ENCODE measurements at places on chromosomes 12 and 14.

DNA sequence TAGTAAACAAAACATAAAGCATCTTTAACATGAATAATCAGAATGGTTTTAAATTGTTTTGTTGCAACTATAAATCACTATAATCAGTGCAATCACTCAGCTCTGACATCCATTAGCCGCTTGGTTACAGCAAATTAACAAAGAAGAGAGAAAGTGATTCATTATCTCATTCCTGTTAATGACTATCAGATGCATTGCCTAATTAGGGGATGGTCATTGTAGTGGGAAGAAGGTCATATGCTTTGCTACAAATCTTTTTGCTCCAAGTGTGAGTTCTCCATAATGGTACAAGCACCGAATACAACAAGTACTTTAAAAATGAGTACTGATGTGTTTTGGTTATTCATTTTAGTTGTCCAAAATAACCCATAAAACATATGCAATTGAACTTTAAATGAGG, 272.0 kb downstream of the AKAP6 start:
- DNase-seq, result no peak

DNA sequence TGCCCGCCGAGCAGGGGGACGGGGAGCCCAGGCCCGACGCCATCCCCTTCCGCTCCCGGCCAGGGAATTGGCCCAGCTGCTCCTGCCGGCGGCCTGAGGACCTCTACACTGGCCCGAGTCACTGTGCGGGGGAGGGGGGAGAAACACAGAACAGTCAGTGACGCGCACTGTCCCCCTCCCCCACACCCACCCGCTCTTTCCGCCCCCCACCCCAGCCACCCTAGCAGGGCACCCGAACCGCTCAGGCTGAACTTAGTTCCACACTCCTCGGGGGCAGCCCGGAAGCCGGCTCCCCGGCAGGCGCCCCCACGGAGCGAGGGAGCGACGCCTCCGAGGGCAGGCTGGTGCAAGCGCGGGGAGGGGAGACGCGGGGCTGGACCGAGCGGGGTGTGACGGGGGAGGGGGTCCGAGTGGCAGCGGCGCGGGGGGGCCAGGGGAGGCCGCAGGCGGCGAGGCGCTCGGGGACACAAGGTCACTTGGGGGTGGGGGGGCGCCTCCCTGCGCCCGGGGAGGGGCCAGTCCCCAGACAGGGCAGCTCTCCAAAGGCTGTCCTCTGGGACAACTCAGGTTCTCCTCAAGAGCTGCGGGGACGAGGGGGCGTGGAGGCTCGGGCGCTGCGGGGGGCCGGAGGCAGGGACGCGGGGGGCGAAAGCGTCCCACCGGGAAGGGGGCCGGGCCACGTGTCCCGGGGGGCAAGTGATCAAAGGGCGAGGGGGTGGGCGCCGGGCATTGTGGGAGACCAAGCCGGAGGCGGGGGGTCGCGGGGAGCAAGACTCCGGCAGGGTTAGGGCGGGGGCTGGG, 648 bp downstream of the CHD4 start:
- DNase-seq, result peak; percentile 15

DNA sequence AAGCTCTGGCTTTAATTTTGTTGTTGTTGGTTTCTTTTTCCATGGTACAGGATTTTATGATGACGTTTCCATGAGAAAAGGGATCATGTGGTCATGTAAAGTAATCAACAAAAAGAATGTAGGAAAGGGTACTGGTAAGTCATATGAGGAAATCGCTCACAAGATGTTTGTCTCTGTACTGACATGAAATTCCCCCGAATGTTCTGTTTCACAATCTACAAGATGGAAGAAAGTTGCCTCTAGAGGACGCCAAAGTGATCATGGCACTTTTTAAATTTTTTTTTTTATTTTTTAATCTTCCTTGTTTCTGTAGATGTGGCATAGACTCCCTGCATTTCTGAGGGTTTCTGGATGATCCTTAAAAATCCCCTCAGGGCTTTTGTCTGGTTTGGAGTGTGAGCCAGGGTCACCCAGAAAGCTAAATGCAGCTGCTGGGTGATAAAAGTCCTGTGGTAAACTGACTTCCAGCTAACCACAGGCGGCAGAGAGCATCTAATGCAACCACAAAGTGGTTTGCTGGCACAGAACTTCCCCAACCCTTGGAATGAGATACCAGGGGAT, 393.5 kb downstream of the CCDC91 start:
- no peak for DNase-seq

DNA sequence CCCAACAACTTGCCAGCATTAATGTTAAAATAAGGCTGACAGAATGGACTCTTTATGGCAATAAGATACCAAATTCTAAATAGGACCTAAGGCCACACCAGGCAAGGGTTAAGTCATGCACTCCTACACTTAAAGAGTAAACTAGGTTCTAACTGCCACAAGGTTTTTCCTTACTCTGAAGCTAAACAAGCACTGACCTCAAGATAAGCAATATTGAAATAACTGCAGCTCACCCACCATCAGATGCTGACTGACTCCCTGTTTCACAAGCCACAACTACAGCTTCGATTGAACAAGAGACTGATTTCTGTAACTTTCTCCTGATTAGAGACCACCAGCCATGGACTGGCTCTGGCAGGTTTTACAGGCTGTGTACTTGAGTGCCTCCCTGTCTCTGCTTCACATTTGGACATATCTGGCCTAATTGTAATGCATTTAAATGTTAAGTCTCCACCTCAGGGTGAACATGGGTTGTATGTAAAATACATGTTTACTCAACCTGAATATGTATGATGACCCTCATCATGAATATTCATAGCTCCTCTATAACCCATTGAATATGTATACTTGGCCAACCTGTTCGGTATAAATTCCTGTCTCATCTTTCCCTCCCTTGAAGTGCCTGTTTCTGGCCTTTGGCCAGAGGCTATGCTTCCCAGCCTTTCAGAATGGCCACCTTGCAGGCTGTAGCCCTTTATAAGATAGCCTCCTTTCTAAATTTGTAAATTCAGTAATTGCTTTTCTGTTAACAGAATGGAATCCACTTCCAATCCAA, 70.5 kb upstream of the DAAM1 start:
- DNase-seq, result no peak

DNA sequence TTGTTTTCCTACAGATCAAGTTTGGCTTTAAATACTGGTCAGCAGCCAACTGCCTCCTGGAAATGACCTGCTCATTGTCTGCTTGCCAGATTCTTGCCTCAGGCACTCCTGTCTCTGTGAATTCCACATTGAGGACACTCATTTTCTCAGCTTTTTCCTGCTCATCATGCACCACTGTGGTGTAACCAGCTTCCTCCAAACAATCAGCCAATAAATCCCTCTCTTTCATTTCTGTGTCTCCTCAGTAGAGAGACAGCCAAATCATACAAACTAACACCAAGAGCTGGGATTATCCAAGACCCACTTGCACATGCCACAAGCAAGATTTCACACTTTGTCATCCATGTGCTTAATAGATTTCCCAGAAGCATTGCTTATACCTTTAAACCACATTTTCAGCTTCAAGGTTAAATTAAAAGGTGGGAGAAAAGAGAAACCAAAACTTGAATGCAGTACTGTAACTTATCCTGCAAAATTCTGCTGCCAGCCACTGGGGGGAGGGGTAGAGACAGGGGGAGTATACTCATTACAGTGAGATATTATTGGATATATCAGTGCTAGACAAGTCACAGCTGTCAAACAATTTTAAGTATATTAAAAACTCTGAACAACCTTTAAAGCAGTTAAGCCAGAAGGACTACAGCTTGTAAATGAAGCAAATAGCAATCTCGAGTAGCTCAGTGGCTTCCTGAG, 105.0 kb downstream of the PPP2R5E start:
- no peak for DNase-seq

DNA sequence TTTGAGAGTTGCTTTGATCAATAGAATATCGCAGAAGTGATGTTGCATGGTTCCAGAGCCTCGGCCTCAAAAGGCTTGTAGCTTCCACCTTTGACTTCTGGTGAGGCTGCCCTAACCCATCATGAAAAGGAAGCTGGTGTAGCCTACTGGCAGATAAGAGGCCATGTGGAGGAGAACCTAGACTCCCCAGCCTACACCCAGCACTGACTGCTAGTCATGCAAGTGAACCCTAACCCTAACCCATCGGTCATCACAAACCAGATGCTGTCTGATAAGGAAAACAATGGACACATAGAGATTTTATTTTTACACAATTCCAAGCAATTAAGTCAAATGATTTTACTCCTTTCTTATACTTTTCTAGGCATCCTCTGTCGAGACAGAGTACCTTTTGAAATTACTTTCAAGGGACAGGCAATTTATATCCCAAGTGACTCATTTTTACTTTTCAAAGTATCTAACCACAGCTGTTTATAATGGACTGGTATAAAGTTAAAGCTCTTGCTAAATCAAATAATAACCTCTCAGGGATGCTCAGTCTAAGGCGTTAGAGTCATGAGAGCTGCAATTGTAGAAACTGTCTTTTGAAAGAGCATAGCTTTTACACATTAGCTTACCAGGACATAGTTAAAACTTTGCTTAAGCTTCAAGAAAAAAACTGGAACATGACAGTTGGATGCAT, 17.6 kb downstream of the PTPRB start:
- no peak for DNase-seq

DNA sequence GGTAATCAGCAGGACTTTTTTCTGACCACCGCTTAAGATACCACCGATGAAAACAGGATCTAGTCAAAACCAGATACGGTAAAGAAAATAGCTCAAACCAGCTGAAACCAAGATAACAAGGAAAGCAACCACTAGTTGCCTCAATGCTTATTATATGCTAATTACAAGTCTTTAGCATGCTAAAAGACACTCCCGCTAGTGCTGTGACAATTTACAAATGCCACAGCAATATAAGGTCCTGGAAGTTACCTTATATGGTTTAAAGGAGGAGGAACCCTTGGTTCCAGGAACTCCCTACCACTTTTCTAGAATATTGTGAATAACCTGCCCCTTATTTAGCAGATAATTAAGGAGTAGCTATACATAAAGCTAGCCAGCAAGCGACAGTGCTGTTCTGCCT, 976.4 kb upstream of the SEL1L start:
- DNase-seq, result no peak

DNA sequence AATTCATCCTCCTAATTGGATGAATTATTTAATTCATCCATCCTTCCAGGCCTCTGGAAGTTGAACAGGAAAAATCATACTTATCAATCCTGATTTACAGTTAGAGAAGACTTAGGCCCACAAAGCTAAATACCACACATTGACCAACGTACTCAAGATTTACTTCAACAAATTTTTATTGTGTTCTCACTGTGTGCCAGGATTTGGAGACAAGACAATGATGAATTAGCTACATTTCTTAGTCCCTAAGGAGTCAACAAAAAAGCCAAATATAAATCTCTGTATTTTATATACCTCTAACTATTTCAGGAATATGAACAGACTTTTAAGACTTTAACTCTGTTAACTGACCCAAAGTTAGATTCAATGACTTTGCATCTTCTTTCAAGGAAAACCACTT, 63.9 kb downstream of the DCAF5 start:
- no peak for DNase-seq

DNA sequence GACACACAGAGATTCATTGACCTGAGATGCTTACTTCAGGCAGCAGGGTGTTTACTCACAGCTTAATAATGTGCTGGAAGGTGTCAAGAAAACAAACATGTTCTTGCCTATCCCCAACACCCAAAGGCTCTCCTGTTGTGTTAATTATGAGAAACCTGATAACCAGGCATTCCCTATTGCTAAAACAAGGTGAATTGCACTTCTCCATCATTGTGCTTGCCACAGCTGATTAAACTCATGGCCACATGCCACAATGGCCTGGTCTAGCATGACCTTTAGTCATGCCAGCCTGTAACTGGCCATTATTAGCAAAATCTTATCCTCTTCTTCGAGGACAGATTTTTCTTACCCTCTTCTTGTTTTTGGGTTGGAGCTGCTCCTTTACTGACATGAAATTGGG, 21.4 kb downstream of the SMOC1 start:
- DNase-seq, result no peak

GRCh38 chr14:34682787-34683321, 31.5 kb downstream of the CFL2 start:
- DNase-seq, result no peak

DNA sequence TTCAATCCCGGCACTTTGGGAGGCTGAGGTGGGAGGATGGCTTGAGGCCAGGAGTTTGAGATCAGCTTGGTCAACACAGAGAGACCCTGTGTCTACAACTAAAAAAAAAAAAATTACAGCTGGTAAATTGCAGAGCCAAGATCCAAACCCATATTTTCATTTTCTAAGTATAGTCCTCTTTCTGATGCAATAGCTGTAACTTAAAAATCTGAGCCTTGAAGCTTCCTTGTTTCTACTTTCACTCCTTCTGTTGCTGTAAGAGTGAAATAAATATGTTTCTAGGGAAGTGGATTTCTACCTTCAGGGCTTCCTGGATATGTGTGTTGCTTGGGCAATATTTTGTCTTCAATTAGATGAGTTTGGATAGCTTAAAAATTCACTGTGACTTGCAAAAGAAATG, 42.0 kb upstream of the PRICKLE1 start:
- DNase-seq, result no peak

DNA sequence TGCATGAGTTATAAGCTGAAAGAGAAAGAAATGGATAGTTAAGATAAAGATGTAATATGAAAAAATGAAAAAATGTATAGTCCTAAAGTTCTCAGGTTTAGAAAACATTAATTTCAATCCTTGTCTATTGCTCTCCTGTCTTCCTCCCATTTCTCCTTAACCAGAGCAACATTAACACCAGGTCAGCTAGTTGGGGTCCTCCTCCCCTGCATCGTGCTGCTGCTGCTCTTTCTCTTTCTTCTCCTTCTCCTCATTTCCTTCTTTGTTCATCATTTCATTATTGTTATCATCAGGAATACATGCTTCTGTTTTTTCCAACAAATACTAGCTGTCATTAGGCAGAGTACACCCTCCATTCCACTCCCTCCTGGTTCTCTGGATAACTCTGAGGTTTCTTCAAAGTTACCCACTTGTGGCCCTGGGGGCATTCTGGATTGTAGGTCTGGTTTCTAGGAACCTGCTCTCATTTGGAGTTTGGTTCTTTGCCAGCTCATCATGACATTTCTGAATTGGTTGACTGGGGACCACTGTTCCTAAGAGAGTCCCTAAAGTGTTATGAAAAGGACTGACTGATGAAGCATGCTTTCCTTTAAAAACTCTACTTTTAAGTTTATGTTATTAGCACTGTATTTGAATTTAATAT, 17.0 kb downstream of the ACSS3 start:
- no peak for DNase-seq

DNA sequence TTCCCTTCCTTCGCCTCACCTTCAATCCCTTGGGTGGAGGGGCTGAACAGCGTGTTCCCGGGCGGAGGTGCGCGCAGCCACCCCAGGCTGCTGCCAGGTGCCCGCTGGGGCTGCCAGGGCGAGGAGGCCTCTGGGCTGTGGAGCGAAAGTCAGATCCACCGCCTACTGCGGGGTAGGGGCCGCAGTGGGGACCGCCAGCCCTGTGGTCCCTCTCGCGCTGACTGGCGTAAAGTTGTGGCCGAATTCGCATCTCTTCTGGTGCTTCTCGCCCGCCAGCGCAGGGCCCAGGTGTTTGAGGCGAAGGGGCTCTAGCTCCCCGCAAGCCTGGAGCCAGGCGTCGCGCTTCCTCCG, 6.9 kb upstream of the HOXC4 start:
- no peak for DNase-seq

Data from right renal cortex interstitium (tissue), 3 donors.